ENCODE measurements at places on chromosomes 16 and 17.

GRCh38 chr17:74351552-74352210 lies 10.0 kb downstream of the BTBD17 start:
- no peak for DNase-seq

- no peak for DNase-seq
These were observed 6.2 kb downstream of the ZNF423 start for GRCh38 chr16:49849754-49850108.

DNA sequence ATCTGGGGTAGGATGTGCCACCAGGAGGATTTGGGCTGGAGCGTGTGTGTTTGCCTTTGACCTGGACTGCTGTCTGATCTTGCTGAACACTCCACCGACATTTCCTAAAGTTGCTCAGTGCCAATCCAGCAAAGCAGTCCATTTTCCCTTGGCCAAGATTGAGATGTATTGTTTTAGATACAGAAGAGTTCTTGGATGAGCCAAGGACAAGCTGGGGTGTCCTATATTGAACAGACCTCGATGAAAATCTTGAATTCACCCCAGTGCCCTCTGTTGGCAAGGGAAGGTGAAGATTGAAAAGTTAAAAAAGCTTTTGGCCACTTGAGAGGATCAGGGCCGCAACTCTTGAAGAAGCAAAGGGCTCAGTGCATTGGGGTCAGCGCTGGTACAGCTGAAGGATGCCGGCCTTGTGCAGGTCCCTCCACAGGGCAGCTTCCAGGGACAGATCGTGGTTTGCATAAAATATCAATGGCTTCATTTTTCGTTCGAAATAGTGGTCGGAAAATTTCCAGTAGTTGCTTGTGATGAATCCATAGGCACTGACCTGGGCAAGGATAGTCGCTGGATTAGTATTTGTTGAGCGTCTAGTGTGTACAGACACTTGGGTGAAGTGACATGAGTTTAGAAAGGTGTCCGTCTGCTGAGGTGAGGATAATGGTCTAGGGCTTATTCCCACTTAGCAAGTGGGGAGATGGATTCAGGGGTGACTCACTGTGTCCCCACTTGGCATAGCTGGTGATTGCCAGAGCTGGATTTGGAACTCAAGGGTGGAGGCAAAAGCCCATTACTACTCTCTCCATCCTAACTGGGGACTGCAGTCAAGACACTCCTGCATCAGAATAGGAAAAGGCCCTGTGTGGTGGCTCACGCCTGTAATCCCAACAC lies 19.7 kb downstream of the ST6GALNAC2 start:
- no peak for DNase-seq

- no peak for DNase-seq
These were observed 29.4 kb downstream of the OR1D5 start for GRCh38 chr17:3033741-3034577.

DNA sequence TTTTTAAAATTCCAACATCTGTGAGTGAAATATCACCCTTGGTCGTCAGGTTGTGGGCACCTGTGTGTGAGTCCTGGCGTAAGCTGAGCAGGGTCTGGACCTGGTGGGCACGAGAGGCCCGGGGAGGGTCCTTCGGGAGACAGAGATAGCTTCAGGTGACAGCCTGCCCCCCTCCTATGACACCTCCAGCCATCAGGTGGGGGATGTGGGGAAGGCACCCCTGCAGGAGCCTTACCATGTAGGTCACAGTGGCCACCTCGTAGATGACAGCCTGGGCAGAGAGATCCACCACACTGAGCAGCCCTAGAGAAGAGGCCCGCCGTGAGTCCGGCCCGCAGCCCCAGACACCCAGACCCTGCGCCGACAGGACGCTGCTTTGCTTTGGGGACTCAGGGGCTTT lies 11.2 kb downstream of the SLC47A2 start:
- no peak for DNase-seq

GRCh38 chr16:88773812-88774291 lies 11.2 kb downstream of the PIEZO1 start:
- no peak for DNase-seq

DNA sequence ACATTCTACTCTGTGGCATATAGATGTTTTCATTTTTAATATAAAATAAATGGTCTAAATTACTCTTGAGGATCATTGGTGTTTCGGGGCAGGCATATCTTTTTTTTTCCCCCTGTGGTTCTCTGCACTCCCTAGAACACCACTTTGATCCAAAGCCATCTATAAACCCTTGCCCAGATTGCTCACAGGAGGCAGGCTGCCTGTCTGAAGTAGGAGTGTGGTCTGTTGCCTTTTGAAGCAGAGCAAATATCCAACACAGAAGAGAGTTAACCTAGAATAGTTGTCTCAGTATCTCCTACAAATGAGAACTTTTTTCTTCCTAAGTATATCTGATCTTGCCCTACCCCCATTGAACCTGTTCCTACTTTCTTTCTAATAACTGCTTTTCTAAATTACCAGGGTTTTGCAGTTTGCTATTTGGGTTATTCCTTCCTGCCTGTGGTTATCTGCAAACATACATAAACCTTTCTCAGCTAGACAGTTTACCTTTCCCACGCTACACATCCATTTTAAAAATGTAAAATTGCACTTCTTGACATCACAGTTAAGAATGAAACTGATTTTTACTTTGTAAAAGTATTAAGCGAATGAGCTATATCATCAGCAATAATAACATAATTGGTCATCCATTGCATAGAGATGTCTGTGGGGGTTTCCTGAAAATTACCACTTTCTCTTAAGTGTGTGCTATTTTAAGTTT lies 4.7 kb upstream of the CMTM1 start:
- no peak for DNase-seq
